IPS DF 6.9 (cell line): ENCODE measurements at places on chromosomes 5 and 9.

DNA sequence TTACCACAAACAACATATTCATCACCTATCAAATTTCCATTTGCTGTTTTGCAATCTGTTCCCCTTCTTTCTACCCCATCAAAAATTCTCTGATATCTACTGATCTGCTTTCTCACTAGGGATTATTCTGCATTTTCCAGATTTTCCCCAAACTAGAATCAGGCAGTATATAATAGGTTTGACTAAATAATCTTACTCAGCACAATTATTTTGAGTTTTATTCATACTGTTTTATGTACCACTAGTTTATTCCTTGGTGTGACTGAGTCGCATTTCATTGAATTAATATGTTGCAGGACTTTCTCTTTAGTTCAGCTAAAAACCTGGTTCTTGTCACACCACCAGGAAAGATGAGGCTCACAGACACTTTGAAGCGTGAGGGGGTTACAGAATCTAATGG lies 131.4 kb downstream of the CYLC2 start:
- DNase-seq, result no peak

- peak; percentile 25 for DNase-seq
Measured at GRCh38 chr5:68252673-68253623, 37.4 kb downstream of the PIK3R1 start.

DNA sequence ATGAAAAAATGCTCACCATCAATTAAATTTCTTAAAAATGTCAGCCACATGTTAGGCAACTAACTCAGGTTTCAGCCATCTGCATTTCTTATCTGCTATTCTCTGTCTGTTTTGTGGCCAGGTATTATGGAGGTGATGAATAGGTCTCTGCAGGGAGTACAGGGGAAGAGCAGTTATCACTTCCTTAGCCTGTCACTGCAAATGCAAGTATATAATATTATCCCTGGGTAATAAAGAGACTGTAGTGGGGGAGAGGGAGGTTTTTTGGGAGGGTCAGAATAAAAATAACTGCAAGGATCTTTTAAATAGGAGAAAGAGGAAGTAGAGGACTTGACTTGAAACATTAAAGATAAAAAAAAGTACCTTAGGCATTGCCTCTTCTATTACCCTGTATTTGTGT lies 49.6 kb upstream of the PTGER4 start:
- no peak for DNase-seq

DNA sequence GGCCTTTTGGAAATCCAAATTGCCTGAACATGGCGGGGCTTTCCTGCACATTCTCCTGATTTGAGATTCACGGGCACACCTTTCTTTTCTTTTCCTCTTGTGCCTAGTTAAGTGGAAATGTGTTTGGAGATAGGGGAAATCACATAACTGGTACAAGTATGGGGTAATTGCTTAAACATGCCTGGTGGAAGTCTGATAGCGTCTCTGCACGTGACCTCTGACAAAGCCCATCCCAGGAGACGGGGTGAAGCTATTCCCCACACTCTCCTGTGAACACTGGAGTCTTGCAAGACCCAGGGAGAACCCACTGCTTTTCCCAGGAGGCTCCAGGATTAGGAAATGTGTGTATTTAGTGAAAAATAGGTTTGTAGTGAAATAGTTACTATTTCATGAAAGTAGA lies 2.9 kb upstream of the REEP2 start:
- DNase-seq, result no peak

GRCh38 chr5:58670582-58670981 lies 87.7 kb downstream of the RAB3C start:
- no peak for DNase-seq

GRCh38 chr5:156584871-156585270 lies 257.9 kb downstream of the SGCD start:
- DNase-seq, result no peak

GRCh38 chr5:18745042-18745987 lies 1111.1 kb downstream of the TAF11L14 start:
- DNase-seq, result no peak

DNA sequence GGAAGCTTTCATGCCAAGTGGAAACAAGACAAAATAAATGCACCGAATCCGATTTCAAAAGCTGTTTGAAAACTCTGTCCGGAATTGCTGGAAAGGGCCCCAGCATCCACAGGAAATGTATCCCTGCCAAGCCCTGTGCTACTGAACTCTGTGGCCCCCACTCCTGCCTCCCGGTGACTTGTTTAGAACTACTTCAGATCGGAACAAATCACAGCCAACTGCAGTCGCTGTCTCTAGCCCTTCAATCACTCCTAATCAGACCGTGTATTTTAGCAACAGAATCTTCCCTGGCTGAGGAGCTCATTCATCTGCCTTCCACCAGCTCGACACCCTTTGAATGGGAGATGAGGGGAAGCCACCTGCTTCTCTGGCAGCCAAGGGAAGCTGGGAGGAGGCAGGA lies 94.1 kb downstream of the KCNIP1 start:
- DNase-seq, result no peak

GRCh38 chr5:140631036-140631417 lies 1.9 kb downstream of the CD14 start:
- DNase-seq, result no peak

- no peak for DNase-seq
Measured at GRCh38 chr5:88967633-88968585, 84.9 kb upstream of the MEF2C start.
